Erythroblast (primary cell): ENCODE measurements at places on chromosomes 3 and 15.

- DNase-seq, result no peak
Observed at GRCh38 chr3:187213616-187214015, 16.3 kb downstream of the RTP1 start.

DNA sequence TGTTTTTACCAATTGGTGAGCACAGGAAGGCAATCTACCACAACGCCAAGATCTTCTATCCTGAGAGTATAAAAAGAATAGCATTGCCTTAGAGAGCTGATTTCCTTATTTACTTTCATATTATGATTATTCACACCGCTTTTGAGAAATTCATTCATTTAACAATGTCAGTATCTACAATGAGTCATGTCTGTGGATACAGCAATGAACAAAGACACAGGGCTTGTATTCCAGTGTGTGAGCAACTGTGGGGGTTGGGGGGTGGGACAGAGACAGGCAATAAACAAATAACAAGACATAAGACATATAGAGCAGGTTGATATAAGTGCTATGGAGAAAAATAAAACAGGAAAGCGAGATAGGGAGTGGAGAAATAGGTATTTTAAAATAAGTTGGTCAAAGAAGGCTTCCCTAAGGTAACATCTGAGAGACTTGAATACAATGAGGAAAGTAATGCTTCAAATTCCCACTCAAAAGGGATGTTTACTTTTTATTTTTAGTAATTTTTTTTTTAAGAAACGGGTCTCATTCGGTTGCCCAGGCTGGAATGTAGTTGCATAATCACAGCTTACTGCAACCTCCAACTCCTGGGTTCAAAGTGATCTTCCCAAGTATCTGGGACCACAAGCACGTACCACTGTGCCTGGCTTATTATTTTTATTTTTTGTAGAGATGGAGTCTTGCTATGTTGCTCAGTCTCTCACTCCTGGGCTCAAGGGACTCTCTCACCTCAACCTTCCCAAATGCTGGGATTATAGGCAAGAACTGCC is 45.7 kb downstream of the PGBD4 start:
- DNase-seq, result no peak

GRCh38 chr3:172221547-172221946 is 182.2 kb downstream of the FNDC3B start:
- no peak for DNase-seq

DNA sequence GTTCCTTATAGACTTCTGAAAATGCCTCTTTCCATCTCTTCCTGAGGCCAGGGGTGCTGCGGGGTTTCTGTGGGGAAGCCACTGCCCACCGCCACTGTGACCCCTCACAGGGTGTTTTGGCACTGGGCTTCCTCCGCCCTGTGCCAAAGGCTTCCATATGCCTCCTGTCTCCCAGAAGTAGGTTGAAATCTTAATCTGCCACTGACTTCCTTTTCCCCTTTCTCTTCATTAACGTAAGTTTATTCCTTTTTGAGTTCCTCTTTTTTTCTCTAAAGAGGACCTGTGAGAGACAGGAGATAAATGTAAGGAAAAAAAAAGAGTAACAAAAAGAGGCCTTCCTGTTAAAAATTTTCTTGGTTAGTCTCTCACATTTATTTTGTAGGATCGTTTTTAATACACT is 220.5 kb downstream of the CTNNB1 start:
- DNase-seq, result no peak

- DNase-seq, result no peak
Observed at GRCh38 chr15:42999201-42999779, 78.7 kb upstream of the TTBK2 start.

DNA sequence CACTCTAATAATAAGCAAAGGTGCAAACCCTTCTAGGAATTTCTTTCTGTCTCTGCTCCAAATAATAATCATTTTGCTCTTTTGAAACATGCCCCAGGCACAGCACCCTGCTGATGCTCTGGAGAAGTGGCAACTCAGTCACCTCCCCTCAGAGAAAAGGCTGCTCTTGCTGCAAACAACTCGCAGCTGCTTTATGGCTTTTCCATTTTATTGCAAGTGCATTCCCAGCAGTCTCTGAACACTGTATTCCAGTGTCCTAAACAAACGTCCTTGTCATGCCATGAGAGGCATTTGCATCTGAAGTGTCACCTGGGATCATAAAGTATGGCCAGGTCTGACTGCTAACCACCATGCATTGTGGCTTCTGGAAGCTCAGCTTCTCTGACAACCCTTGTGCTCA is 358.1 kb upstream of the TRIM42 start:
- DNase-seq, result no peak

GRCh38 chr3:183537295-183537730 is 18.2 kb downstream of the KLHL6 start:
- DNase-seq, result peak; percentile 30

DNA sequence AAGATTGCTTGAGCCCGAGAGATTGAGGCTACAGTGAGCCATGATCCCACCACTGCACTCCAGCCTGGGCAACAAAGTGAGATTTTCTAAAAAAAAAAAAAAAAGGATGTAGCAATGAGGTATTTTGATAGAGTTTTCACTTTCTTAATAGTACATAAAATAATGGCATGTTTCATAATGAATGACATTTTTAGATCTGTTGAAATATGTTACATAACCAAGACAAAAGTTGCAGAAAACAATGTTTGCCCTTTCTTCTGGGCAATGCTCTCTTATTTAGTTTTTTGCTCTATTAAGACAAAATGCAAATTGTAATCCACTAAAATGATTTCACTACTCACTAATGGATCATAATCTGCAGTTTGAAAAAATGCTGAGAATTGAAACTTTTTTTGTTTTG is 4.4 kb upstream of the MAPK6 start:
- no peak for DNase-seq

DNA sequence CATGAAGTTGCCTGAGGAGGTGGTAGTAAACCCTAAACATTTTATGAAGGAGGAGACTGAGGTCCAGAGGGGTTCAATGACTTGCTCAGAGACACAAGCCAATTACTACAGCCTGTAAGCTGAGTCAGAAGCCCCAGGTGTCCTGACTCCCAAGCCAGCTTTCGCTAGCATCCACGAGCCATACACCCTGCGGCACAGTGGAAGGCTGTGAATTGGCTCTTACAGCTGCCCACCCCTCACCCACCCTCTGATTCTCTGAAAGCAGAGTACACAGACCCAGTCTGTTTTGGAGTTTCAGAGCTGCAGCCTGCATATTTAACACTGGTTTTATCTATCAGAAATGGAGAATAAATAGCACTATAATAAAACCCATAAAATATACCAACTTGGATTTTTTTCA is 253.4 kb downstream of the IGSF11 start:
- no peak for DNase-seq

GRCh38 chr3:46162975-46163555 is 45.0 kb downstream of the CCR1 start:
- DNase-seq, result no peak

GRCh38 chr3:73405000-73405399 is 219.7 kb downstream of the PDZRN3 start:
- no peak for DNase-seq

DNA sequence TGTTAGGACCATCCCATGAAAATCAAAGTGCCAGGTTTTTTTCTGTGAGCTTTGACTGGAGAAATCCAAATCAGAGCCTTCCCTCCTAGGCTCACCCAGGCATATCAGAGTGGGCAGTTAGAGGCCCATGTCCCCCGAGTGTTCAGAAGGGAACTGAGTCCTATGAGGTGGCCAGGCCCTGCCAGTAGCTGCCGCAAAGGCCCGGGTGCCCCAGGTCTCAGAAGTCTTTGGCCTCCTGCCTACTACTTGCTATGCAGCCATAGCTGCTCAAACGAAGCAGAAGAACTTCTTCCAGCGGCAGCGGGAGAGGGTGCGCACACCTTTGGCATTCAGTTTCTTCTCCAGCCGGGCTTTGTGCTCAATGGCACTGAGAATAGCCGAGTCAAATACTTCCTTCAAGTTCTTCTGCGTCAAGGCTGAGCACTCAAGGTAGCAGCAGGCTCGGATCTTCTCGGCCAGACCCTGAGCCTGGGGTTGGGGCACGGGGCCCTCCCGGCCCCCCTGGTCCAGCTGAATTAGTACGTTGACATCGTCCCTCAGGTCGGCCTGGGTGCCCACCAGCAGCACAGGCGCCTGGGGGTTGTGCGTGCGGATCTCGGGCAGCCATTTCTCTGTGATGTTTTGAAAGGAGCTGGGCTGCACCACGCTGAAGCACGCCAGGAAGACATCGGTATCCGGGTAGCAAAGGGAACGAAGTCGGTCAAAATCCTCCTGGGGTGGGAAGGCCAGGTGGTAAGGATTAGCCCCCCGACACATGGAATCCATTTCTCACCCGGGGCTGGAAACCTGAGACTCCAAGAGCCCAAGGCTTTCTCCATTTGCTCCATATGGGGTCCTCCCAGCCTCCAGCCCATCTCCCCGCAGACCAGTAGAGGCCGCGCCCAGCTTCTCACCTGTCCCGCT is 992 bp downstream of the RHOV start:
- DNase-seq, result no peak

DNA sequence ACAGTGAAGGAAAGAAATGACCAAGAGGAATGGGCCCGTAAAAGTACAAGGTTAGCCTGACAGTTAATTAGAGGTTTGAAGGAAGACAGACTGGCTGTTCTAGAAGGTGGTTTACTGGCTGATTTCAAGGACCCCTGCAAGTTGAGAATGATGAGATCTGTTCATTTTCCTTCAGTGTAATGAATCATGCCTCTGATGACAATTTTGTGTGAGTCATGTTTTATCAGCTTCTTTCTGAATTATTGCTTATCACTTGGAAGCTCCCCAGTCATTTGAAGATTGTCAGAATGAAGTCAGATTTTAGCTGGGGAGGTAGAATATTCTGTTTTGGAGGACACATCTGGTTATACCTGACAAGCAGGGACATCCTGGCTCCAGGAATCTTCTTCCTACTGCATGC is 50.6 kb downstream of the DRD3 start:
- no peak for DNase-seq

DNA sequence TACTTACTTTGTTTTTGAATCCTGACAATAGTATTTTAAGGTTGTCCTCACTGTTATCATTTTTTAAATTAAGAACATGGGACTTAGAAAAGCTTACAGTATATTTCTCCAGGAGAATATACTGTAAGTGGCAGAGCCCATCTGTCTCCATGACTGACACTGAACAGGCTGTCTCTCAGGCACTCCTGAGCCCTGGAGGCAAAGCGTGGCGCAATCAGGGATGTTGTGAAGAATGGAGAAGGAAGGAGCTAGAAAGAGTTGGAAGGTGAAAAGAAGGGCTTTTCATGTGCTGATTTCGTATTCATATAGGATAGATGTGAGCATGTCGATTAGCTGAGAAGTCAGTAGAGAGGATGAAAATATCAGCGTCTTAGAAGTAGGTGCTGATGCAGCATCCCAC is 41.5 kb downstream of the FGF12 start:
- no peak for DNase-seq

DNA sequence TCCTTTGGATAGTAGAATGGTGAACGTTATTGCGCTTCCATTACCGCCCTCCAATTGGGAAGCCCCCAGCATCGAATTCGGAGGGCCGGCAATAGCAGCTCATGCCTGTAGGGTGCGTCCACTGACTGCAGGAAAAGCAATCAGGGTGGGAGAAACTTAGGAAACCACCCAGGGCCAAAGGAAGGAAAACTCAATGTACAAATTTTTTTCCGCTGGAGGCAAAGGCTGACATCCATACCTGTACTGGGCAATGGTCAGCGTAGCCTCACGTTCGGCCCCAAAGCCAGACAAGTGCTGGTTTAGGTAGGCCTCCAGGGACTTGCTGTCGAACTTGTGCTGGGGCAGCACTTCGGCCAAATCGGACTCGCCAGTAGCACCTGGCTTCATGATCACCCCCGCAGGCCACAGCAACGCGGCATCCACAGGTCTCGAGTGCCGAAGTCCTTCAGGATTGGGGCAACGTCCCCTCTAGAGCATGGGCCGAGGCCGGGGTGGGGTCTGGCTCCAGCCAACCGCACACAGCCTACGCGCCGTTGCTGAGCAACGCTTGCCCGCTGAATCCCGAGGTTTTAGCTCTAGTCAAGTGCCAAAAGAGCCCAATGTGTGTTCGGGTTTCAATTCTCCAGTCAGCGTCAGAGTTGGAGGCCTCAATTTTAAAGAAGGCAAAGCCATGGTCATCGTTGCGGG is at the start of gene ACAD11:
TSS of gene ACAD11 (minus strand) at position 445 of the 687 bp plus-strand sequence. CDS start at position 387, 58 bp downstream.
- peak; percentile 85 for DNase-seq

GRCh38 chr3:100910986-100911385 is 82.2 kb downstream of the ABI3BP start:
- DNase-seq, result no peak

- no peak for DNase-seq
Observed at GRCh38 chr3:128404276-128405068, 62.2 kb downstream of the DNAJB8 start.

GRCh38 chr3:48320996-48321395 is 12.5 kb downstream of the SPINK8 start:
- DNase-seq, result no peak

DNA sequence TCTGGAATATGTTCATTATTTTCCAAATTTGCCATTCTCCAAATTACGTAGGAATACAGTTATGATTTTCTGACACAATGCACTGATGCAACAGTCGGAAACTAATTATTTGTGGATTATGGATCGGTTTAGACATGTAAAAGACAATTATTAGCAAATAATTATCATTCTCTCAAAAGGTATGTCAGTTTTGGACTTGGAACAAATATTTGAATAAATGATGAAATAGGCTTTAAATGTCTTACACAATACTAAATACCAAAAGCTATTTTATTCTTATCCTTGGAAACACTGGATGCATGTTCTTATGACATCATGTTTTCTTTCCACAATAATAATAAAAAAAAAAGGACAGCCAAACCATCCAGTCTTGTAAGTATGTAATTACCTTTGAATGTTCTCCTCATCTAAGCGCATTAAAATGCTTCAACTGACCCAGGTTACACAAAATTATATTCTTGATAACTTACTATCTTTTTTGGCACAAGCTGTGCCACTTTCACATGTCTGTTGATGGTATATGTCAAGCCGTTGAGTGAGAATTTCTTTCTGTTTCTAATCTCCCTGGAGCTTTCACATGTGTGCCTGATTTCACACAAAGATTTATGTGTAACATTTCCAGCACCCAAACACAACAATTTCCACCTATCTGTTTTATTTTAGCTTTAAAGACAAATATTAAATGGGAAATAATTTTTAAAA is 238.5 kb upstream of the ZNF385D start:
- no peak for DNase-seq

DNA sequence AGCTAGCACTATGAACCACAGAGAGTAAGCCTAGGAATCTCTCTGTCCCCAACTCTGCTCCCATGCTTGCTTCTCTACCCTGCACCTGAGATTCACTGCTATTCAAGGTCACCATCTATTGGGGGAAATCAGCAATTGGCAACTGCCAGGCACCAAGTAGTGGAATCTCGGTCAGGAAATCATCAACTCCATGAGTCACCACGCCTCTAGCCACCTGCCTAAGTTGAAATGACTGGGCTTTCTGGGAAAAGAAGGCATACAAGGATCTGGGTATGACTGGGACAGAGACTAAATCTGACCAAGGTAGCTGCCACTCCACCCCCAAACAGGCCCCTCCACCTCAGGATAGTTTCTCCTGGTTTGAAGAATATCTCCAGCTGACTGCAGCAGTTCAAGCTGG is 464.1 kb upstream of the CBLB start:
- DNase-seq, result no peak

GRCh38 chr15:29345549-29346525 is 76.2 kb upstream of the NSMCE3 start:
- DNase-seq, result no peak
